ENCODE measurements at places on chromosomes 3 and 15.

GRCh38 chr3:4826237-4827100 is 152.8 kb upstream of the BHLHE40 start:
- peak; percentile 97 for DNase-seq

DNA sequence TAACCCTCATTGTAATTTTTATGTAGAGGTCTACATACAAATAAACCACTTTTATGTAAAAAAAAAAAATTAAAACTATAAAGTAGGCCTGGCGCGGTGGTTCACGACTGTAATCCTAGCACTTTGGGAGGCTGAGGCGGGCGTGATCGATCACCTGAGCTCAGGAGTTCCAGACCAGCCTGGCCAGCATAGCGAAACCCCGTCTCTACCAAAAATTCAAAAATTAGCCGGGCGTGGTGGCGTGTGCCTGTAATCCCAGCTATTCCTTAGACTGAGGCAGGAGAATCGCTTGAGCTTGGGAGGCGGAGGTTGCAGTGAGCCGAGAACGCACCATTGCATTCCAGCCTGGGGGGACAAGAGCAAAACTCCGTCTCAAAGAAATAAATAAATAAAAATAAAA is 766 bp upstream of the SLC12A6 start:
- DNase-seq = no peak

DNA sequence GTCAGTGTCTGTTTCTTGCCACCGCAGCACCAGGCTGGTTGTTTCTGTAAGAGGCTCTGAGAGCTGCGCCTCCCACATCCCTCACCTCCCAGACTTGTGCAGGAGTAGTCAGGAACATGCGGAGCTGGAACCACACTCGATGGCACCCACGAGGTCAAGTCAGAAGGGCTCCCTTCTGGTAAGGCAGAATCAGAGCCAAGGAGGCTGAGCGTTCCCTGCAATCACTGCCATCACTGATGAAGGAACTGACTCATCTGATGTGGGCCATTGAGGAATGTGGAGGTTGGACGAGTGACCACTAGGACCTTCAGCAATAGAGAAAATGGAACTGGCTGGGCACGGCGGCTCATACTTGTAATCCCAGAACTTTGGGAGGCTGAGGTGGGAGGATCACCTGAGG is 35.7 kb upstream of the BLM start:
- DNase-seq = peak; percentile 87

DNA sequence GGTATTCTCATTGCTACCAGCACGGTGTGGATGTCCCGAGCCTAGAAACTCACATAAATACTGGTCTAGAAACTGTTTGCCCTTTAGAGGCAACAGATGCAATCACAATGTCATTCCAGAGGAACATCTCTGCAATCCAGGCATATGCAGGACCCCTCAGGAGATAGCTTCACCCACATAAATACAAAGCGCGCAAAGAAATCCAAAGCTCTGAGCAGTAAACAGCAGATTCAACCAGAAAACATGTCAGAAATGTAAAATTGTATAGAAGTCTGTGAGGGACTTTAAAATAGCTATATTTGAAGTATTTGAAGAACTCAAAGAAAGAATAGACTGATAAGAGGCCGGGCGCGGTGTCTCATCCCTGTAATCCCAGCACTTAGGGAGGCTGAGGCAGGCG is 291.7 kb downstream of the FAM43A start:
- peak; percentile 17 for DNase-seq

DNA sequence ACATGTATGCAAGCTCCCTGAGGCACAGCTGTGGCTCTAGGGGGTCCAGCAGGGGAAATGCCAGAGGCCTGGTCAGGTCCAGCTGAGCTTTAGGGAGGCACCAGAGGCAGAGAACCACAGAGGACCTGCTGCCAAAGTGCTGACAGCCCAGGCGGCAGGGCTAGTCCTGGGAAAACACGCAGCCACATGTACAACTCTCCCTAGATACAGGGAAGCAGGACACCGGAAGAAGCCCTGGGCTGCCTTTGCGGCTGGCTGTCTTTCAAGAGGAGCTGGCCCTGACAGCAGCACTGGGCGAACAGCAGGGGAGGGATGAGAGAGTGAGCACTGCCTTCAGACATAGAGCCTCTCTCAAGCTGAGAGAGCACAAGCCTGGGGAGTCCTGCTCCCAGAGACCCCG is 40.7 kb downstream of the RFT1 start:
- DNase-seq = no peak
